ENCODE measurements at places on chromosomes 13 and 19.

DNA sequence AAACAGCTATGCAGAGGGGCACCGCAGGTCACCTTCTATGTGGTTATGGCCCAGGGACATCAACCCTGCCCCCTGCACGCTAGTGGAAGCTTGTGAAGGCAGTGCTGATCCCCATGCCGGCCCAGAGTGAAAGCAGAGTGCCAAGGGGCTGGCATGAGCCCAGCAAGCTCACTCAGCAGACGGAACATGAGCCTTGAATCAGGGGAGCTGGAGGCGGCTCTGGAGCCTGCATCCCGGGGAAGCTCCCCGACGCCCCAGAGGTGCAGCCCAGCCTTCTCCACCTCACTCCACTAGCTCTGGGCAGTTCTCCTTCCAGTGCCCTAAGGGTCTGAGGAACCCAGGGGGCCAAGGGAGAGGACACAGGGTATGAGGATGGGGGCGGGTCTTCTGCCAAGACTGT is 19.0 kb upstream of the ISYNA1 start:
- H3K36me3 ChIP-seq, result peaks cover 48% of the 10 kb centered on the region
- H3K4me1 ChIP-seq, result peaks cover 45% of the 10 kb centered on the region
- H3K27ac ChIP-seq, result peak overlapping the region; percentile 88
- H3K4me3 ChIP-seq, result no peak overlapping the region
- H3K27me3 ChIP-seq, result no peaks in the 10 kb centered on the region

DNA sequence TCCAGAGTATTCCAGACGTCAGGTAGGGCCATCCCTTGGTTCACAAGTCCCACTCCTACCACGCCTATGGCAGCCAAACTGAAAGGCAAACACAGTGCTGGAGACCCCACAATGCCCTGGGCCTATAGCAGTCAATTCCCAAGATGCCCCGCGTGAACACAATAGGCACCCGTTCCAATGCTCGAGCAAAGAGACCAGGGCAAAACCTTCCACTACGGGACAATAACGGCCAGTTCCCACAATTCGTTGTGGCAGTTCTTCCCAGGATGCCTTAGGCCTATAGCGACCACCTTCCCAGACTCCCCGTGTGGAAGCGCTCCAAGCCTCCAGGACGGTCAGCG is 538 bp downstream of the ZNF428 start:
- H3K27ac ChIP-seq, result peak overlapping the region; percentile 95
- no peaks in the 10 kb centered on the region for H3K4me1 ChIP-seq
- no peaks in the 10 kb centered on the region for H3K27me3 ChIP-seq
- no peak for DNase-seq
- H3K36me3 ChIP-seq, result peaks cover 4% of the 10 kb centered on the region

GRCh38 chr13:76644906-76645305 is 241.3 kb downstream of the KCTD12 start:
- no peaks in the 10 kb centered on the region for H3K27me3 ChIP-seq
- DNase-seq, result no peak
- H3K27ac ChIP-seq, result no peak overlapping the region
- no peak overlapping the region for H3K4me3 ChIP-seq
- no peaks in the 10 kb centered on the region for H3K4me1 ChIP-seq

- no peak for DNase-seq
- H3K36me3 ChIP-seq, result no peaks in the 10 kb centered on the region
- no peak overlapping the region for H3K4me3 ChIP-seq
- H3K27ac ChIP-seq, result no peak overlapping the region
- H3K27me3 ChIP-seq, result no peaks in the 10 kb centered on the region
Measured at GRCh38 chr13:41416276-41416675, 41.1 kb upstream of the RGCC start.

GRCh38 chr13:75581874-75582640 is 32.5 kb downstream of the UCHL3 start:
- peak; percentile 7 for DNase-seq
- H3K36me3 ChIP-seq, result no peaks in the 10 kb centered on the region
- H3K27me3 ChIP-seq, result no peaks in the 10 kb centered on the region
- H3K4me3 ChIP-seq, result no peak overlapping the region
- peaks cover 8% of the 10 kb centered on the region for H3K4me1 ChIP-seq

DNA sequence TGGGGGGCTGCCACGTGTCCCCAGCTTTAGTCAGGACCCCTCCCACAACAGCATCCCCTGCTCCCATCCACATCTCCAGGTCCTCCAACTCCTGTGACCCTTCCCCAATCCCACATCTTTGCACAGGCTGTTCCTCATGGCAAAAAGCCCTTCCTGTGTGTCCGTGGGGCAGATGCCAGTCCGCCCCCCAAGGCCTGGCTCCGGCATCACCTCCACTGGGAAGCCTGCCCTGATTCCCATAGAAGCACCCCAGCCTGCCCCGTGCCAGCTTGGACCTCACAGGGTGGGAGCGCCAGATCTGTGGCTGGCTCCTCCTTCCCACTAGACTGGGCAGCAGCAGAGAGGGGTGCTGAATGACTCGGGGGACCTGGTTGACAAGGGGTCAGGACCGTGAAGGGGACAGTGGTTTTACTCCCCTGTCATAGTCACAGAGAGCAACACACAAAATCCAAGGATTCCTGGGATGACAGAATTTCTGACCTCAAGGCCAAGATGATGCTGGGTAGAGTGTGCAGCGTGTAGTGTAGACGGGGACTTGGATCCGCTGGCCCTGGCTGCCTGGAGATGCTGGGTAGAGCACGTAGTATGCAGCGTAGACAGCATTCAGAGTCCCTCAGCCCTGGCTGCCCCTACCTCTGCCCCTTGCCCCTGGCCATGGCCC is 13.3 kb downstream of the KLF2 start:
- H3K4me1 ChIP-seq, result peaks cover 36% of the 10 kb centered on the region
- H3K27me3 ChIP-seq, result no peaks in the 10 kb centered on the region
- no peak overlapping the region for H3K4me3 ChIP-seq
- no peaks in the 10 kb centered on the region for H3K36me3 ChIP-seq
- peak overlapping the region; percentile 27 for H3K27ac ChIP-seq

DNA sequence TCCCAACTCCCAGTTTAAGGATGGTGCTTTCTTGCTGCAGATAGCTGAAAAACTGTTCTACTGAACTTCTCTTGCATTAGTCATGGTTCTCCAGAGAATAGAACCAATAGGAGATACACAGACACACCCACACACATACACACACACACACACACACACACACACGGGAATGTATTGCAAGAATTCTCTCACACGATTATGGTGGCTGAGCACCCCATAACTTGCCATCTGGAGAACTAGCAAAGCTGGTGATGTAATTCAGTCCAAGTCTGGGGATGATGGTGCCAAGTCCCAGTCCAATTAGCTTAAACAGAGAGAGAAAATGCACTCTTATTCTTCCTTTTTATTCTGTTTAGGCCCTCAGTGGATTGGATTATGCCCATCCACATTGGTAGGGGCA is 643.9 kb downstream of the DIAPH3 start:
- H3K36me3 ChIP-seq, result no peaks in the 10 kb centered on the region
- no peak for DNase-seq
- no peak overlapping the region for H3K27ac ChIP-seq
- no peak overlapping the region for H3K4me3 ChIP-seq
- H3K27me3 ChIP-seq, result no peaks in the 10 kb centered on the region

DNA sequence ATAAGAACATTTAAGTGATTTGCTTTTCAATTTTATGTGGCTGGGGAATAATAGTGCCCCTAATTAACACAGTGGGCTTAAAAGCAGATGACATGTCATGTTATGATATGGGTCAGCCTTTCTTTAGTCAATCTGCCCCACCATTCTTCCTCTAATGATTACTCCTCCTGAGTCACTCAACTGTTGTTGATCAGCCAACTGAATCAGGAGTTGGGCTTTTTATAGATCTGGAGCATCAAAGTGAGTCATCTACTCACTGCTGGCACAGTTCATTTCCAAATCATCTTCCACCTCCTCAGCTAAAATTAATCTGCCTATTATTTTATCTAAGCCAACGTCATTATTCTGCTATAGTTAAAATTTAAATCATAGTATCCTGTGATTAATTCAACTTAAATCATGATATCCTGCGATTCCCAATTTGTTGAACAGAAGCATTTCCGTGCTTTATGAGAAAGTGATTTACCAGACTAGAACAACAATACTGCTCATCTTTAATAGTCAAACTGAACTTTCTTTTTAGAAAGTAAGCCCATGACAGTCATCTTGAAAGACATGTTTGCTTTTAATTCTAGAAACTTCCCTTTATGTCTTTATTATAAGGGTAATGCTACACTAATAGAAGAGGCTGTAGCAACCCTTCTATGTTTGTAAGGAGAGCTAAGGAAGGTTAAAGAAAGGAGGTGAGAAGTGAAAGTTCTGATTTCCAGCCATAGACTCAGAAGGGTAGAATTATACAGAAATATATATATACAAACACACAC is 551.4 kb downstream of the TBC1D4 start:
- no peak for DNase-seq
- H3K27ac ChIP-seq, result no peak overlapping the region
- H3K4me3 ChIP-seq, result no peak overlapping the region

GRCh38 chr13:40252241-40252640 is 414.2 kb downstream of the FOXO1 start:
- no peak for DNase-seq
- peaks cover 8% of the 10 kb centered on the region for H3K4me1 ChIP-seq
- H3K4me3 ChIP-seq, result no peak overlapping the region
- no peaks in the 10 kb centered on the region for H3K36me3 ChIP-seq
- no peak overlapping the region for H3K27ac ChIP-seq
- H3K27me3 ChIP-seq, result no peaks in the 10 kb centered on the region

DNA sequence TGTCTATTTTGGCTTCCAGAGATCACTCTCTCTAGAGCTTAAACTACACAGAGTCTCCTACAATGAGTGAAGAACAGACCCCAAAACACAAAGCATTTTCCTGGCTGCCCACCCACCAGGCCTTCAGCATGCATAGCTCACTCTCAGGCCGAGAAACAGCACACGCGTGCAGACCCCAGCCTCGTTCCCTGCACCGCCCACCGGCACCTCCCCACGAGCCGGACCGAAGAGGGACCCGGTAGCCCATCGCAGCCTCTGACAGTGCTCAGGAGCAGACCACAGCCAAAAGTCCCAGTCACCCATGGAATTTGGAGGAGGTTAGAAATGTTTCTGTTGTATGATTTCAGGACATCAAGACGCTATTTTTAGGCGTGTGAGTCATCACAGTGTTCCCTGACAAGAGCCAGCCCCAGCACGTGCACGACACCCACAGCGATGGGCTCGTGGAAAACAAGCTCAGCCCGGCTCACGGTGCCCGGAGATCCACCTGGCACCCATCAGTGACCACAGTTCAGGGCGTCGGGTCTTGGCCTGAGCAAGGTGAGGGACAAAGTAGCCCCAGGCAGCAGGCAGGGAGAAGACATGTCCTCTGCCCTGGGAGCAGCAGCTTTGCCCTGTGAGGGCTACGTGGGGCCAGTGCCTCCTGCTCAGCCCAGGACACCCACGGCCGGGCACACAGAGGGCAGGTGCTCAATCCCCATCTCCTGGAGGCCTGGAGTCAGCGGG is 50.1 kb upstream of the SPACA7 start:
- H3K4me1 ChIP-seq, result no peaks in the 10 kb centered on the region
- DNase-seq, result no peak
- H3K27me3 ChIP-seq, result peaks cover 9% of the 10 kb centered on the region
- H3K4me3 ChIP-seq, result no peak overlapping the region
- H3K36me3 ChIP-seq, result no peaks in the 10 kb centered on the region

- H3K4me1 ChIP-seq, result peaks cover 12% of the 10 kb centered on the region
- no peak for DNase-seq
- H3K36me3 ChIP-seq, result no peaks in the 10 kb centered on the region
- no peaks in the 10 kb centered on the region for H3K27me3 ChIP-seq
- no peak overlapping the region for H3K27ac ChIP-seq
Measured at GRCh38 chr19:9836021-9836420, 903 bp downstream of the PIN1 start.

DNA sequence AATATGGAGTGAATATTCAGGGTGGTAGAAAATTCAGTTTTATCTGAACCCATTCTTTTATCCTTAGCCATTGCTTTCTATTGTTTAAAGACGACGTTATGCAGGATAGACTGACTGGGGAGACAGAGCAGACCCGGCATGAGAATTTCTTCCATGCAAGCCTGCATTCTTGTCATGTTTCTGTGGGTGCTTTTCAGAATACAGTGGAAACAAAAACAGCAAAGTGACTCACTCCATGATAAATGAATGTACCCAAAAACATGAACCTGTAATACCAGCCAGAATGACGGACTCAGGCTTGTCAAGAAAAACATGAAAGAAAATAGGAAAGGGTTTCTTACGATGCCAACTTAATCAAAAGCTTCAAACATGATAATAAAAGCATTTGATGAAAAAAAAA is 924.0 kb downstream of the EFNB2 start:
- DNase-seq, result no peak
- H3K4me1 ChIP-seq, result no peaks in the 10 kb centered on the region
- no peaks in the 10 kb centered on the region for H3K27me3 ChIP-seq
- no peak overlapping the region for H3K27ac ChIP-seq
- no peak overlapping the region for H3K4me3 ChIP-seq

DNA sequence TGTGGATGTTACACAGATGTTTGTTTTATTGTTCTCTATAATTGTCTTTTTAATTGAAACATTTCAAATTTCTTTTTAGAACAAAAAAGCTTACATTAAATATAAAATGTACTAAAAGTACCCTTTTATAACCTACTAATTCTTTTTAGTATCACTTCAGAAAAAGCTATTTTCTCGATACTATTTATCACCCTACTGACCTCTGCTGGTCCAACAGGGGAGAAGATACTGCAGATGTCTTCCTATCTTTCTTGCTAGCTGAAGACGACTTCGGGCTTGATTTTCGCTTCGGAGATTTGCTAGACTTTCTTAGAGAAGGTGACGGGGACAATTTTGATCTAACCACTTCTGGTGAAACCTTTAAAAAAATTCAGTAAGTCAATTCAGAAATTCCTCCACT is 42.4 kb downstream of the ZC3H13 start:
- no peak for DNase-seq
- H3K4me3 ChIP-seq, result no peak overlapping the region
- no peaks in the 10 kb centered on the region for H3K36me3 ChIP-seq
- no peaks in the 10 kb centered on the region for H3K4me1 ChIP-seq

- no peaks in the 10 kb centered on the region for H3K36me3 ChIP-seq
- no peaks in the 10 kb centered on the region for H3K27me3 ChIP-seq
- H3K27ac ChIP-seq, result no peak overlapping the region
- no peaks in the 10 kb centered on the region for H3K4me1 ChIP-seq
- no peak for DNase-seq
Measured at GRCh38 chr13:52793515-52794061, 54.0 kb upstream of the CNMD start.

GRCh38 chr13:64471916-64472315 is 2758.2 kb downstream of the PCDH9 start:
- H3K4me1 ChIP-seq, result no peaks in the 10 kb centered on the region
- no peak overlapping the region for H3K4me3 ChIP-seq
- H3K27me3 ChIP-seq, result no peaks in the 10 kb centered on the region
- no peak for DNase-seq

- no peak for DNase-seq
- H3K27ac ChIP-seq, result no peak overlapping the region
- no peaks in the 10 kb centered on the region for H3K36me3 ChIP-seq
- no peaks in the 10 kb centered on the region for H3K4me1 ChIP-seq
Measured at GRCh38 chr13:102440259-102440936, 38.5 kb upstream of the FGF14 start.

DNA sequence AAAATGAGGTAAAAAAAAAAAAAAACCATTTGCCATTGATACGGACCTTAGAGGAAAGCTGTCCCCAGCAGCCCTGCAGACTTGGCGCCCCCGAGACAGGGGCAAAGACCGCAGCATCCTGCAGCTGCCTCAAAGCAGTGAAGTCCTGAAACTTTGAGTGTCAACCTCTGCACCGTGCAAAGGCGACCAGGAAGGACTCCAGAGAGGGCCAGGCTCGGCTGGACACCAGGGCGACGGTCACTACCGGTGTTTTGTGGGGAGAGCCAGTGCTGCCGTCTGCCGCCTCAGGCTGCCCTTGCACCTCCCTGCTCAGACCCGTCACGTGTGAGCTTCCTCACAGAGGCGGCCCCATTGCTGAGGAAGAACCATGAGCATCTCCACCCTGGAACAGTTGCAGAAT is 146.7 kb upstream of the SPACA7 start:
- H3K36me3 ChIP-seq, result no peaks in the 10 kb centered on the region
- no peak overlapping the region for H3K4me3 ChIP-seq
- H3K27ac ChIP-seq, result no peak overlapping the region
- H3K4me1 ChIP-seq, result no peaks in the 10 kb centered on the region
- DNase-seq, result no peak

Measured in psoas muscle (tissue), 8 donors.